Stimulated activated CD4-positive, alpha-beta T cell treated with anti-CD3 and anti-CD28 coated beads, Interleukin-4, amount 100 ng/mL, for 24 hours (primary cell): ENCODE measurements at places on chromosomes 4 and X.

DNA sequence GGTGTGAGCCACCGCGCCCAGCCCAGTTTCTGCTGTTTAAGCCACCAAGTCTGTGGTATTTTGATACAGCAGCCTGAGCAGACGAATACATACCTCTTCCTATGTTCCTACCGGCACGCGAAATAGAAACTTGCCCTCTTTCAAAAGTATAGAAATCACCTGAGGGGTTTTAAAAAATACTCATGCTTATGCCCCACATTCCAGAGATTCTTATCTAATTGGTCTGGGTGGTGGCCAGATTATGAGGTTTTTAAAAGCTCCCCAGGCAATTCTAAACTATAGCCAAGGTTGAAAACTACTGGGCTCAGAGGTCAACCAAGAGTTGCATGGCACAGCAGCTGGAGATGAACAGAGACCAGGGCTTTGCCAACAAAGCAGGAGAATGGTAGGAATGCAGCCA lies 24.9 kb upstream of the HUWE1 start:
- DNase-seq, result no peak

- DNase-seq, result no peak
Observed at GRCh38 chr4:5261866-5262265, 210.6 kb downstream of the STK32B start.

DNA sequence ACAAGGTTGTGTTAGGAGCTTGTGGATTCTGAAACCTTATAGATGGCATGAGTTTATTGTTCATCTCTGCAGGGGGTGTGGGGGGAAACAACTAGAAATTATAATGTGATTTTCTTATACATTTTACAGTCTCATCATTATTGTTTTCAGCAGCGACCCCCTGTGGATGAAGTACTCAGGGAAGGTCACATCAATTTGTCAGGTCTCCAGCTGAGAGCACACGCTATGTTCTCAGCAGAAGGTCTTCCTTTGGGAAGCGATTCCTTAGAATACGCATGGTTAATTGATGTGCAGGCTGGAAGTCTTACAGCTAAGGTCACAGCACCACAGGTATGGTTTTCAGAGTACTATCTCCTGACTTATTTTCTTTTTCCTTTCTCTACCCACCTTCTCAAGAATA lies 72.2 kb downstream of the BLTP1 start:
- peak; percentile 5 for DNase-seq

DNA sequence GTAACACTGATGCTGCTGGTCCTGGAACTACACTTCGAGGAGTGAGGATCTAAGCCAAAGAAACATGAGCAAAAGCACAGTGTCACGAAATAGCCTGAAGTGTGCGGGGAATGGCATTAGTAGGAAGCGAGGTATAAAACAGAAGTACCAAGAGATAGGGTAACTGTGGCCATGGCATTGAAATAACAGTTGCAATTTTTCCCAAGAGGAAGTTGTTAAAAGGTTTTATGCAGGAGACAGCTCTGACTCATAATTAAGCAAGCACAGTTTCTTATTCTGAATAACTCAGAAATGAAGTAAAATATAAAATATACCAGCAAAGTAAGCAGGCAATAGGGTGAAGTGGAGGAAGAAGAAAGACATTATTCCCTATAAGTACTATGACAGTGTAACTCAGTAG lies 90.3 kb upstream of the TMEM150C start:
- no peak for DNase-seq

DNA sequence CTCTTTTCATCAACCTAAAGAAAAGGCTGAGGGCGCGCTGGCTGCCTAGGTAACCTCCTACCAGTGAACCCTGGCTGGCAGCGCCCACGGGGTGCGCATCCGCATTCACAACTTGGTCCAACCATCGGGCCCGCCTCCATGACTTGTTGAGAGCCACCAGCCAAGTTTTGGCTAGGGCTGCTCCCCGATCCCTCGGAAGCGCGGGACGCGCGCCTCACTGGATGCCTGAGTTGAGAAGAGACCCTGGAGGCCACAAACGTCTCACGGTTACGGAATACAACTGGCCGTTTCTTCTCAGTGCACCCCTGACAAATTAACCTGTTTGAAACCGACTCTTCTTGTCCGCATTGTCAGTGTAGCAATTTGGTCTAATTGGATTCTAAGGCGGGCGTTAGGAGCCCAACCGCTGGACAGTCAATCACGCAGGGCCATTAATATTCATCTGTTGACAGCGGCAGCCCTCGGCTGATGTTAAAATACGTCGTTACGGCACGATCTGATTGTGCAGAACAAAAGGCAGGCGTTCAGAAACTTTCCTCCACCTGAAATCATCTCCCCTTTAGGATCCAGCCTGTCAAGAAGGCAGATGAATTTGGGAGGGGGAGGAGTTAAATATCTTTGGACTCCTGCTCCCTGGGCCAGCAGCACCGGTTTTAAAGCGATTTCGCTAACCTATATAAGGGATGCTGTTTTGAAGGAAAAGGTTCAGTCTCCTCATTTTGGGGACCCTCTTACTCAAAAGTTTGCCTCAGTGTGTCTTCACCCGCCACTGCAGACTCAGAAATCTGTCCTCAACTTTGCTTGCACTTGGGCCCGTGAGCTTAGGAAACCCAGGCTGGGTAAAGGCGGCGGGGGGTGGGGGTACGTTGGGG lies 1.2 kb downstream of the GPC3 start:
- no peak for DNase-seq

- peak; percentile 34 for DNase-seq
Observed at GRCh38 chrX:19683817-19684216, 168.5 kb upstream of the MAP3K15 start.

DNA sequence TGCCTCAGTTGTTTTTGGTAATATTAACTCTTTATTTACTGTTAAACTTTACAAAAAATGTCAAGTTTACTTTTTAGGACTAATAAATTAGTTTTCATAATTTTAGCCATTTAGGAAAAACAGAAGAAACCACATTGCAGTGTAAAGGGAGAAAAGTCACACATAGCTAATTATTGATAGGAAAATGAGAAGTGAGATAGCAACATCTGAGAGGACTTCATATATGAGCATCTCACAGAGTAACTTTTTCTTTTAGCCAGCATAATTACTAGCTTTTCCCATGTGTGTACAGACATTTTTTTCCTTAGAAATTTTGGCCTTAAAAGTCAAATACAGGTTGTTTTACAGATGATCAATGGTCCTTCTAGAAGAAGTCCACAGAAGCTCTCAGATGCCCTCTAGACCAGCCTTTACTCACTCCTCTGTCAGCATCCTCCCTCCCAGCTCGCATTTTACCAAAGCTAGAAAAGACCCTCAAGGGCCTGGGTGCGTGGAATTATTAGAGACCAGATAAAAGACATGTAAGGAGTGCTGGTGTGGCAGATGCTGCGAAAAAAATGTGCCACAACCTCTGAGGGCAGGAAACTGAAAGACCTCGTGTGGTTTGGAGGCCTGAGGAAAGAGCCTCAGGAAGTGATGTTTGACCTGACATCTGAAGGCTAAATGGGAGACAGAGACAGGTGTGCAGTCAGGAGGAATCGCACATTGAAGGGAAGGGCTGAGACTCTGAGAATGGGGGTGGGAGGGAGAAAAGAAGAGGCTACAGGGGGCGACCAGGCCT lies 156.9 kb downstream of the CBR4 start:
- no peak for DNase-seq

DNA sequence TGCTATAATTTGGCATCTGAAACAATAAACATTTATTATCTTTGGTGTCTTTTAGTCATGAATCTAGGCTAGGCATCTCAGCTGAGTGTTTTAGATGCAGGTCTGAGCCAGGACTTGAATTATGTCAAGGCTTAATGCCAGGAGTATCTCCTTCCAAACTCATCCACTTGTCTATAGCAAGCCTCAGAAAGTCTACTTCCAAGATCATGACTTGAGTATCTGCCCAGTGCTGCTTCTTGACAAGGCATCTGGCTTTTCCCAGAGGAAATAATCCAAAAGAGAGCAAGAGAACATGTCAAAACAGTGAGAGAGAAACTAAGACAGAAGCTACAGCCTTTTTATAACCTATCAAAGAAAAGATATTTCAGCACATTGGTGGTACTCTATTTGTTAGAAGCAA lies 1052.1 kb upstream of the PCDH10 start:
- DNase-seq, result no peak

GRCh38 chr4:30746735-30747134 lies 26.6 kb downstream of the PCDH7 start:
- DNase-seq, result no peak

GRCh38 chr4:116520886-116521285 lies 564.5 kb downstream of the TRAM1L1 start:
- DNase-seq, result no peak

- DNase-seq, result no peak
Observed at GRCh38 chr4:77913348-77913747, 50.7 kb downstream of the MRPL1 start.

DNA sequence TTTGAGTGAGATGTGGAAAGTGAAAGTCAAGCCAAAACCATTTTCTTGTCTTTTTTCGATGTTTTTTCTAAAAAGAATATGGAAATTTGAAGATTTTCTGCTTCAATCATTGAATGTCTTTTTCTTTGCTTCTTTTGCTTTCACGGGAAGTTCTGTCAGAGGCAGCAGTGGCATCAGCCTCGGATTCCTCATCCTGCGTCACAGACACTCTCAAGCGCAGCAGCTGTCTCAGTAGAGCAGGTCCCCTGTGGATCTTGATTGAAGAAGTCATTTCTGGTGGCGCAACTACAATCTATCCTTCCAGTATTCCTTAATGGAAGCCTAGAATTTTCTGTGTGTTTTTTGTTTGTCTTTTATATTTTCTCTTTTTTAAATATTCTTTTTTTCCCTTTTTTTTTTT lies 52.7 kb upstream of the NEIL3 start:
- no peak for DNase-seq

GRCh38 chr4:48228949-48229348 lies 40.7 kb downstream of the TEC start:
- no peak for DNase-seq

- no peak for DNase-seq
Observed at GRCh38 chr4:176210101-176210500, 14.7 kb upstream of the SPATA4 start.

DNA sequence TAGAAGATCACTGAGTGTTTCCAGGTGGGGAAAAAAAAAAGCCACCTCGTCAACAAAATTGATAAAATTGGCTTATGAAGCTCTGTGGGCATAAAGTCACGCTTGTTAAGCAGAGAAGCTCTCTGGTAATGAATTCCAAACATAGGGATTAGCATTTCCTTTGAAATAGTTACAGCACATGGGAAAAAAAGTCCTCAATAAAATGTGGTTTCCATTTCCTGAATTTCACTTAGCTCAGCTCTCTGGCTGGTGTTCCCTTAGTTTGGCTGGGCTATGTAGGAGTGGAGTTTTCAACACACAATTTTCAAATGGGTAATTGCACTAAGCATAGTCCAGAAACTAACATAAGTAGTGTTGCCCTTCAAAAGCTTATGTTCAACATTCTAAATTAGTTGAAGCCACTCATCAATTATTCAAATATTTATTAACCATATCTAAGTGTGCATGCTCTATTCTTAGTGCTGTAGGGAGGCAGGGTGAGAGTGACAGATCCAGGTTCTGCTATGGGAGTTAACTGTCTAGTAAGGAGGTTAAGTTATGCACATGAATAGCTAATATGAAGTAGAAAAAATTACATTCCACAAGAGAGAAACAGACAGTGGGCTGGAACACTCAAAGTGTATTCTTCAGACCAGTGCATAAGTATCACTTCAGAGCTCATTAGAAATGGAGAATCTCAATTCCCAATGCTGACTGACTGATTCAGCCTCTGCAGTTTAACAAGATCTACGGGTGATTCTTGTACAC lies 445.7 kb downstream of the SMARCA1 start:
- no peak for DNase-seq

DNA sequence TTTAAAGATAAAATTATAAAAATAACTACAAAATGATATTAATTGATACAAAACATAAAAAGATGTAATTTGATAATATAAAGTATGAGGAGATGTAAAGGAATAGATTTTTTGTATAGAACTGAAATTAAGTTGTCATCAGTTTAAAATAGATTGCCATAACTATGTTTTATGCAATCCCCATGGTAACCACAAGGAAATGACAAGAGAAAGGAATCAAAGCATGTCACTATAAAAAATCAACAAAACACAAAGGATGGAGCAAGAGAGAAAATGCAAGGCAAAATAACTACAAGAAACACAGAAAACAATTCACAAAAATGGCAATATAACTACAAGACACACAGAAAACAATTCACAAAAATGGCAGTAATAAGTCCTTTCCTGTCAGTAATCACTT lies 27.0 kb upstream of the GUCY2F start:
- no peak for DNase-seq

GRCh38 chr4:117793845-117794480 lies 240.3 kb upstream of the NDST3 start:
- no peak for DNase-seq

GRCh38 chr4:148065075-148065474 lies 333.2 kb downstream of the ARHGAP10 start:
- DNase-seq, result no peak

GRCh38 chr4:122584519-122584918 lies 36.3 kb downstream of the IL21 start:
- DNase-seq, result peak; percentile 16

DNA sequence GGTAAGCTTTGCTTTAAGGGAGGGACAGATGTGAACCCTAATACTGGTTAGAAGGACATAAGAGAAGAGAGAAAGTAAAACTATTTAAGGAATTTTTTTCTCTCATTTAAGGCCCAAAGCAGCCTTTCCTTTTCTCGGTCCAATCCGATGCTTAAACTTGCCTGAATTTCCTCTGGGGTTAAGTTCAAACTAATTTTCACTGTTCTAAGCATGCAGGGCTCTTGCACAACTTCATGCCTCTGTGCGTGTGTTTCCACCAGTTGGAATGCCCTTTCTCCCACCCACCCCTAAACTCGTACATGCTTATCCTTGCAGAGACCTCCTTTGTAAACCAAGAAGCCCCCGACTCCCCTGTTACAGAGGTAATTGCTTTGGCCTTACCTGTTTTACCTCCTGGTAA lies 204.7 kb downstream of the CBR4 start:
- no peak for DNase-seq

GRCh38 chr4:93710101-93710846 lies 118.3 kb upstream of the ATOH1 start:
- no peak for DNase-seq

DNA sequence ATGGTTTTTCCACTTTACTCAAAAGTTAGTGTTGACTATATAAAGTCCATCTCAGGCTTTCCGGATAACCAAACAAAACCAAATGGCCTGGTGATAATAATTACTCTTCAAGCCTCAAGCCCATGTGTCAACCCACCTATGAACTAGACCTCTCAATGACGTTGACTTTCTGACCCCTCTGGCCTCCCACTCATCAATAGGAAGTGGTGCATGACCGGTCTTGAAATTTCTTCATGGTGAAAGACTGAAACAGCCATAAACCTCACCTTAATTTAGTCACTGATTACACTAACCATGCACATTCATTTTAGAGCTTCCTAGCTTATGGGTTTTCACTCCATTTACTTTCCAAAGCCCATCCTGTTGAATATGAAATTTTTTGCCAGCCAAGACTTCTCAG lies 276.0 kb downstream of the KLHL13 start:
- DNase-seq, result no peak

- no peak for DNase-seq
Observed at GRCh38 chr4:44761306-44761705, 35.0 kb upstream of the GNPDA2 start.
